ENCODE measurements at places on chromosomes 12 and 14.

- no peak for DNase-seq
Observed at GRCh38 chr14:98498019-98498885, 773.7 kb downstream of the BCL11B start.

- DNase-seq: no peak
Observed at GRCh38 chr14:91985008-91985407, 37.5 kb upstream of the FBLN5 start.

DNA sequence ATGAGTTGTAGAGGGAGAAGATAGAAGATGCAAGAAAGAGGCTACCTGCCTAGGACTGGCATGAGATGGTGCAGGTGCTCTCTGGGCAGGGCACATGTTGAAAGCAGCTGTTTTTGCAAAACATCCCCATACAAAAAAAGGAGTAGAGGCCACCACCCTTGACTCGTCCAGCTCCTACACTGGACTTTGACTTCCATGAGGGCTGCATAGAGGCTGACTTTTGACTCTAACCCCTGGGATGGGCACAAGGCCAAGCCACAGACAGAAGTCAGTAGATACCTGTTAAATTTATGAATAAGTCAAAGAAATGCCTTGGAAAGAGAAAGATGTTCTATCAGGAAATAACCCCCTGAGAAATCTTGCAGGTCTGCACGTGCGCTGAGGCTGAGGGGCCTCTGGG lies 1139.1 kb upstream of the TMEM132C start:
- DNase-seq: no peak

GRCh38 chr12:112218150-112218549 lies 92.8 kb downstream of the TRAFD1 start:
- DNase-seq: no peak

- DNase-seq: no peak
Observed at GRCh38 chr12:47989023-47989417, 15.3 kb downstream of the COL2A1 start.

GRCh38 chr12:51373187-51373586 lies 18.0 kb downstream of the GALNT6 start:
- DNase-seq: no peak

GRCh38 chr12:85866986-85867776 lies 6.9 kb upstream of the NTS start:
- DNase-seq: no peak

DNA sequence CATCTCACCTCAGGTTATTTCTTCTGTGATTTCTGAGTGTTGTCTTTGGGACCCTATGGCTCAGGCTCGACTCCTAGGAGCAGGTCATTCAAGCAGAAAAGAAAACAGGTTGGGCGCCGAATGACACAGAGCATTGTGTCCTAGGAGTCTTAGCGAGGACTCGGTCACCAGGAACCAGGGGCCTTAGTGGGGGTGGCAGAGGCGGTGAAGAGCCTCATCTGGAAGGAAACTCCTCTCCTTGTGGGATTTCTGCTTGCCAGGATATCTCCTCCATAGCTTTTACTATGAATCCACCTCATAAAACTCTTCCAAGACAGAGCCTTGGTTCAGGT lies 630 bp downstream of the PLEKHH1 start:
- no peak for DNase-seq

DNA sequence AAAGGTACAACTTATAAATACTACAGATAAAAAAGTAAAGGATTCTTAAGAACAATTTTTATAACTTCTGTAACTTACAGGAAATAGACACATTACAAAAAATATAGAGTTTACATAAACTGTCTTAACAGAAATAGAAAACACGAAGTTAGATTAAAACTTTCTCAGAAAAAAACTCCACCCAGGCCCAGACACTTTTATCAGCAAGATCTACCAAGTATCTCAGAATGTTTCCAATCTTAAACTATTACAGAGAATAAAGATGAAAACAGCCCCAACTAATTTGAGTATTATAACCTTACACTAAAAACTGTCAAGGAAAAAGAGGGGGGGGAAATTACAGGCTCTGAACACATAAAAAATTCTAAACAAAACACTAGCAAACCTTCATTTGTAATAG lies 8.2 kb downstream of the ZFC3H1 start:
- DNase-seq: no peak

DNA sequence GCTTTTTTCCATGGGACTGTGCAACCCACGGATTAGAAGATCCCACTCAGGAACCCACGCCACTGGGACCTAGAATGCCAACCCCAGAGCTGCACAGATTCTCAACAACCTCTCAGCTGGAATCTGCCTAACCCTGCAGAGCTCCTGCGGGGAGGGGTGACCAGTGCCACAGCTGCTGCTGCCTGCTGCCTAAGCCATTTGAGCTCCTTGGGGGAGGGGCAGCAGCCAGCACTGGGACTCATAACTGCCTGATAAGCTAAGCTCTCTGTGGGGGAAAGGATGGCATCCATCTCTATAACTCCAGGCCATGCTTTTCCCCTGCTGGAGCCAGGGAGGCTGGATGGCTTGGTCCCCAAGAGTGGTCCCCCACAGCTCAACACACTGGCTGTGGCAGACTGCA lies 182.8 kb downstream of the SLC5A8 start:
- DNase-seq: no peak

DNA sequence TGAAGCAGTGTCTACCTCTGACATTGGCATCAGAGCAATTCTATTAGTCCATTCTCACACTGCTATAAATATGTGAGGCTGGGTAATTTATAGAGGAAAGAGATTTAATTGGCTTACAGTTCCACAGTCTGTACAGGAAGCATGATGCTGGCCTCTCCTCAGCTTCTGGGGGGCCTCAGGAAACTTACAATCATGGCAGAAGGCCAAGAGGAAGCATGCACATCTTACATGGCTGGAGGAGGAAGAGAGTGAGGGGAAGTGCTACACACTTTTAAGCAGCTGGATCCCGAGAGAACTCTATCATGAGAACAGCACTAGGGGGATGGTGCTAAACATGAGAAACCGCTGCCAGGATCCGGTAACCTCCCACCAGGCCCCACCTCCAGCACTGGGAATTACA lies 25.7 kb upstream of the SEL1L start:
- no peak for DNase-seq

GRCh38 chr12:78931466-78931990 lies 67.0 kb downstream of the SYT1 start:
- DNase-seq: no peak

DNA sequence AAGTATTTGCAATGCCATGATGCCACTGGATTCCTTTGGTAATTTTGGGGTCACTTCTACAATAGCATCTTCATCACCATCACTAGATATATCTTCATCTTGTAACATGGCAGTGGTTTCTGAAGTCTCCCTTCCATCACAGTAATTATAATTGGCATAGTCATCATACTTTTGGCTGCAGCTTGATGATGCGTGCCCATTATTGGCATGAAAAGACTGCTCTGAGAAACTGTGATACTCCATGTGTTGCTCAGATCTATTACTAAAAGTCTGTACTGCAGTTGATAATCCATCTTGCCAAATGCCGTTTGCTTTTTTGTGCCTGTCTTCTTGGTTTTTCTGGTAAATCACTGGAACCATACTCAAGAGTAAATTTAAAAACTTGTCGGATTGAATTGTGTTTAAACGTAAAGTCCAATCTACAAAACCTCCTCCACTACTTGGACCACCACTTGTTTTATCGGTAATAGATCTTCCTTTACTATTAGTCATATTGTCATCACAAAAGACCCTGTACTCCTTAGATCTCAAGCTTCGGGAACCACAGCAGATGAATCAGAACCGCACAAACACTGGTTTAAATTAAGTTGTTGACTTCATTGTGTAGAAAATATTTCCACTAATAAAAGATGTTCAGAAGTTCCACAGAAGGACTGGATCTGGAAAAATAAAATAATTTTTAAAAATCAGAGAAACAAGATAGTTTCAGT lies 29.9 kb downstream of the SLC41A2 start:
- DNase-seq: no peak

DNA sequence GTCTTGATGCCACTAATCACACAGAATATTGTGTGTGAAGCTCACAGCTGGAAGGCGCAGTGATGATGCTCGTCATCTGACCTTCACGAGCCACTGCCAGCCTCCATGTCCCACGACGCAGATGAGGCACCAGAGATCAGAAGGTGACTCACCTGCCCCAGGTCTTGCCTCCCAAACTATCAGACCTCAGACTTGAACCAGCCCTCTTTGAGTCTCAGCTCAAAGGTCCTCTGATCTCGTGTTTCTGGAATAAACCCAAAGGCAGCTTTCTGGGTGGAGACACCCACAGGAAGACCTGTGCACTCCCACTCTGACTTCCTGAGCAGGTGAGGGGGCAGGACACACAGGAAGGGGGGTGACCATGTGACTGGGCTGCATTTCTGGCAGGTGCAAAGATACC lies 19.6 kb upstream of the CHGA start:
- DNase-seq: no peak

Data from stimulated activated CD4-positive, alpha-beta T cell treated with anti-CD3 and anti-CD28 coated beads, Interleukin-15, amount 100 ng/mL, for 1 hour (primary cell).